Muscle of leg (tissue), 16 donors: ENCODE measurements at places on chromosomes 2 and 18. TPM values are rescaled to one million over a fixed set of nuclear protein-coding genes. Genes with fewer than 3 reads are reported as not detected.

- DNase-seq = peak; percentile 27
These were observed 141.3 kb upstream of the AGAP1 start for GRCh38 chr2:235352541-235352940.

DNA sequence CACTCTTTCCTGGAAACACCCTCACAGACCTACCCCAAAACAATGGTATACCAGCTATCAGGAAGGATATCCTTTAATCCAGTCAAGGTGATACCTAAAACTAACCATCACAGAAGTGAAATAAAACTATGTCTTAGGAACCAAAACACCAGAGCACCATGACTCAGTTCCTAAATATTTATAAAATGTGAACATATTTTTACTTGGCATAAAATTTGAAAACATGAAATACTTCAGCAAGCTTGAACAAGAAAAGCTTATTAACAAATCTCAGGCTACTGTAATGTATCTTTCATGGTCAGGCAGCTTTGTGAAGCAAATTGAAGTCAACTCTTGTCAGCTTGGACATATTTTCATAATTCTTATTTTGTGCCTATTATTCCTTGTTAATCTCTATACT is 440.8 kb upstream of the CDH20 start:
- DNase-seq = no peak

DNA sequence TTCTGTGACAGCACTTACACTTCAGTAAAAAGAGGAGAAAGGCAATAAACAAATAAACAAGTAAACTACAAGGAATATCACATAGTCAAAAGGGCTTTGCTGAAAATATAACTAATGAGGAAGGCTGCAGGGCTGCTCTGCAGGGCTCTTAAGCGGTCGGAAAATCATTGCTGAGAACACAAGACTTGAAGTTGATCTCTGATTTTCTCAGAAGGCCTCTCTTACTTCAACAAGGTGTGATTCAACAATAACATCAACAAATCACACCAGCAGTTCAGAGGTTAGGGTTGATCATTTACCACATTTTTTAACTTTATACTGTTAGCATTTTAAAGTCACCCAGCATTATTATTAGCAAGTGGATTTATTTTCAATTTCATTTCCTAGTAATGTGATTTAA is 215.6 kb downstream of the ARHGAP15 start:
- no peak for DNase-seq

DNA sequence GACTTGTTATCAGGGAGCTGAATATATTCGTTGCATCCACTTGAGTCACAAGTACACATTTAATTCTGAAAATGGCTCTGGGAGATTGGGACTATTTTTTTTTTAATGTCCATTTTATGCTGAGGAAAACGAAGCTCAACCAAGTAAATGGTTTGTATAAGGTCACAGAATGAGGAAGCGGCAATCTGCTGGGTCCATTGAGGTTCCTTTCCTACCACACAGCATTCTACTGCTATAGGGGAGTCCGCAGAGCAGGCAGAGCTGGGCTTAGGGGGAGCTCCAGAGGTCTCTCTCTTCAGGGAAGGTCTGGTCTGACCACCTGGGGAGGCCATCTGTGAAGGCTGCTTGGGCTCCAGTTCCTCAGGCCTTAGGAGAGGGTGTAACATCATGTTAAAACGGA is 77.9 kb downstream of the MCFD2 start:
- no peak for DNase-seq

DNA sequence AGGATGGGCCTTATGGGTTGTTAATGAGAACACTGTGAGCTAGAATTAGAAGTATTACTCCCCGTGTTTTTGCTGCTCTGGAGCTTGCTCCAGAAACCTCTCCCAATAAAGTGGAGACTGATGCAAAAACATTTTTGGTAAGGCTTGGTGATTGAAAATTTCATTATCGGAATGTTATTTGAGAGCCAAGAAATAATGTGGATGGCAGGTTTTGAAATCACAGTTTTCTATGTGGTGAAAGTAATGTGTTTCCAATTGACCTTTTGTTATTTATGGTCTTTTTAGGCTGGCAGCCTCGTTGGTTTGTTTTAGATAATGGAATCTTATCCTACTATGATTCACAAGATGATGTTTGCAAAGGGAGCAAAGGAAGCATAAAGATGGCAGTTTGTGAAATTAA is 5.1 kb downstream of the PLEKHA3 start:
- DNase-seq = no peak

Gene DSC2
- polyA plus RNA-seq = 4.7 TPM

Gene NCL
- 862 TPM for polyA plus RNA-seq

Gene SLC23A3
- polyA plus RNA-seq = 0.59 TPM

Gene EHD3
- 3.2 TPM for polyA plus RNA-seq

DNA sequence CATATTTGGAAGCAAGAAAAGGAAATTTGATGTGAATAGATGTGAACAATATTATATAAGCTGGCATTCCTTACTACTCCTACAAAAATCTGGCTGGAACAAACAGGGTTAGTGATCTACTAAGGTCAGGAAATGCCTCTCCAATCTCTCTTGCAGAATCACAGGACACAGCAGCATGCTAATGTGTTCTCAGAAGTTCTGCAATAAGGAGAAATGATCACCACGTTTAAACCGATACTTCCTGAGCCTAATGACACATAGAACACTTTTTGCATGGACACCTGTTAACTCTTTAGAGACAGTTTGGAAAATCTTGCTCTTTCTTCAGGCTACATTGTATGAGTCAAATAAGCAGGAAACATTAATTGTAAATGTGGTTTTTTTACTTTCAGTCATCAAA is 89.6 kb upstream of the MAP3K20 start:
- DNase-seq = no peak

DNA sequence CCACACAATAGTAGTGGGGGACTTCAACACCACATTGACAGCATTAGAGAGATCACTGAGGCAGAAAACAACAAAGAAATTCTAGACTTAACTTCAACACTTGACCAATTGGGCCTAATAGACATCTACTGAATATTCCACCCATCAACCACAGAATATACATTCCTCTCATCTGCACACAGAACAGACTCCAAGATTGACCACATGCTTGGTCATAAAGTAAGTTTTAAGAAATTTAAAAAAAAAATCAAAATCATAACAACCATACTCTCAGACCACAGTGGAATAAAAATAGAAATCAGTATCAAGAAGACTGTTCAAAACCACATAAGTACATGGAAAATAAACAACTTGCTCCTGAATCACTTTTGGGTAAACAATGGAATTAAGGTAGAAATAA is 9.0 kb upstream of the FLACC1 start:
- no peak for DNase-seq
